AG04449 (cell line): ENCODE measurements at places on chromosomes 7 and 10.

GRCh38 chr10:73731588-73732375 lies 12.4 kb upstream of the SEC24C start:
- no peak for DNase-seq

DNA sequence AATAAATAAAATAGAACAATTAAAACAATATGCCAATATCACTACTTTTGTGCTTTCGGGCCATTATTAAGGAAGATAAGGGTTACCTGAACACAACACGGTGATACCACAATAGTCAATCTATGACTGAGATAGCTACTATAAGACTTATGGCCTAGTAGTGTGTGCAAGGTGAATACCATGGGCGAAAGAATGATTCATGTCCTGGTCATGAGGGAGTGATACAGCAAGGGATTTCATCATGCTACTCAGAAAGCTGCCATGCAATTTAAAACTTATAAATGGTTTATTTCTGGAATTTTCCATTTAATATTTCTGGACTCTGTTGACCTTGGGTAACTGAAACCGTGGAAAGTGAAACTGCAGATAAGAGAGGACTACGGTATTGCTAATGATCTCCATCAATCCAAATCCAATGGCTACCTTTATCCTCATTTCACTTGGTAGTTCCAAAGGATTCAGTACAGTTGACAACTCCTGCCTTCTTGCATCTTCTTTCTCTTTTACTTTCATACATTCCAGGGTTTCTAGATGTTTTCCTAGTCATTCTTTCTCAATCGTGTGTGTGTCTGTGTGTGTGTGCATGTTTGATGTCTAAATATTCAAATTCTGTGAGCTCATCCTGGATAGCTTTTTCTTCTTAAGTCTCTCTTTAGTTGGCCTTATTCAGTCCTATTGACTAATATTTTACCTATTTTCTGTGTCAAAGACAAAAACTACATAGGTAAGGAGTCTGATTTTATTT lies 100.5 kb upstream of the MAGI2 start:
- peak; percentile 16 for DNase-seq

DNA sequence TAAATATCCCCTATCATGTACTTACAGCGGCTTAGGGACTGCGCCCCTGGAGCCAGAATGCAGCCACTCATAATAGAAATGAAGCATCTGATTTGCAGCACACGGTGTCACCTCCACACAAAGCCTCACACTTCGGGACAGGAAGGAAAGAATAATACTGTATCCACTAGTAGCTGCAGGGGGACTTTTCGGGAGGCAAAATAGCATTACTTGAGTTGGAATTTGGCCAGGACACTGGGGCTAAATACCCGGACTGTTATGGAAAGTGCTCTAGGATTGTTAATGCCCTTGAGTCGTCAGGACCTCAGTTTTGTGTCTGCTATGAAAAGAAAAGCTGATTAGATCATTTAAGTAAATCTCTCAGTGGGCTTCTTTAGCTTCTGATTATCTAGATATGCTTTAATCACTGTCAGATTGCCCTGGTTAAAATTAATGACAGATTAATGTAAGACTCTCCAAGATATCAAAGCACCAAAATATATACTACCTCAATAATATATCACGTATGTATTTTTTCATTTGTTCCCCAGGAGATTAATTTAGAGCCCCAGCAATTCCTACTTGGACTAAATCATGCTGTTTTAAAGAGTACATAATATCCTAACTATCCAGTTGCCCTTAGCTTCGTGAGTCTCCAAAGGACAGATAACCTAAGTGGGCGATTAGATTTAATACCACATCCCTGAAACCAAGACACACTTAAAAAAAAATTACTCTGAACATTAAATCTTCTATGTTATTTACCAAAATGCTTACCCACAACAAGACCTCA lies 173.0 kb upstream of the NEBL start:
- DNase-seq, result no peak

- no peak for DNase-seq
These were observed 29.0 kb downstream of the CUL1 start for GRCh38 chr7:148727501-148728278.

- no peak for DNase-seq
These were observed 13.5 kb upstream of the MSRB2 start for GRCh38 chr10:23081891-23082290.

GRCh38 chr7:127959770-127960169 lies 71.5 kb downstream of the LRRC4 start:
- DNase-seq, result no peak

GRCh38 chr7:87635921-87636320 lies 7.7 kb downstream of the RUNDC3B start:
- no peak for DNase-seq

GRCh38 chr7:143041346-143041745 lies 10.8 kb upstream of the OR6V1 start:
- no peak for DNase-seq

- peak; percentile 85 for DNase-seq
These were observed 125.8 kb downstream of the DOCK4 start for GRCh38 chr7:112080441-112080840.

DNA sequence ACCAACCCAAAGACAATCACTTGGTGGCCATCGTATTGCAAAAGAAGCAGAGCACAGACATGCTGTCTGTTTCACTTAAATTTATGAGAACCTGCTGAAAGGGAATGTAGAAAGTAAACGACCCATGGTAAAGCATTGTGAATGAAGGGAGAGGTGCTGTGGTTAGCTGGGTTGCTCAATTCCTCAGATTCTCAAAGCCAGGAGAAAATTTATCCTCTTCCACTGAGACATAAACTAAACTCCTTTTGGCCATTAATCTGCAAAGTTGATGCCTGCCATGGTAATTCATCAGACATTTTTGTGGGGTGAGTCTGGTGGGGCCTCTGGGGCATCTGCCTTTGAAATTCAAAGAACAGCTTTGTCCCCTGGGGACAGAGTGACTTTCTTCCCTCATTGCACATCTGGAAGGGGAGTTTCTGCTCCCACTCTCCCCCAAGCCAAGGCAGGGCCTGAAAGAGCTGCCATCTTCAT lies 951.0 kb downstream of the LRMDA start:
- DNase-seq, result peak; percentile 65

- DNase-seq, result no peak
These were observed 1.2 kb downstream of the SUV39H2 start for GRCh38 chr10:14879928-14880193.

DNA sequence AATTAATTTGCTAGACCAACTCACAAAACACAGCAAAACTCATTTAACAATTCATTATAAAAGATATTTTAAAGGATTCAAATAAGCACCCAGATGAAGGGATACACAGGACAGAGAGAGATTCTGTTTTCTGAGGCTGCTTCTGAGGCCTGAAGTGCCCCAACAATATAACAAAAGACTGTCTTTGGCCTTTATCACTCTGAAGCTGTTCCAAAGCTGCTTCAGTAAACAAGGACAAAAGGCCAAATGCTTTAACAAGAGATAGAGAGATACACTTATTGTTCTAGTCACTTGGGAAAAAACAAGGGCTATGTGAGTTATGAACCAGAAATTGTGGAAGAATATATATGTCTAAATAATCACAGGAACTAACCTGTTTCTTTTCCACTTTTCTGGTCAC lies 223.7 kb downstream of the CXCL12 start:
- DNase-seq, result no peak

DNA sequence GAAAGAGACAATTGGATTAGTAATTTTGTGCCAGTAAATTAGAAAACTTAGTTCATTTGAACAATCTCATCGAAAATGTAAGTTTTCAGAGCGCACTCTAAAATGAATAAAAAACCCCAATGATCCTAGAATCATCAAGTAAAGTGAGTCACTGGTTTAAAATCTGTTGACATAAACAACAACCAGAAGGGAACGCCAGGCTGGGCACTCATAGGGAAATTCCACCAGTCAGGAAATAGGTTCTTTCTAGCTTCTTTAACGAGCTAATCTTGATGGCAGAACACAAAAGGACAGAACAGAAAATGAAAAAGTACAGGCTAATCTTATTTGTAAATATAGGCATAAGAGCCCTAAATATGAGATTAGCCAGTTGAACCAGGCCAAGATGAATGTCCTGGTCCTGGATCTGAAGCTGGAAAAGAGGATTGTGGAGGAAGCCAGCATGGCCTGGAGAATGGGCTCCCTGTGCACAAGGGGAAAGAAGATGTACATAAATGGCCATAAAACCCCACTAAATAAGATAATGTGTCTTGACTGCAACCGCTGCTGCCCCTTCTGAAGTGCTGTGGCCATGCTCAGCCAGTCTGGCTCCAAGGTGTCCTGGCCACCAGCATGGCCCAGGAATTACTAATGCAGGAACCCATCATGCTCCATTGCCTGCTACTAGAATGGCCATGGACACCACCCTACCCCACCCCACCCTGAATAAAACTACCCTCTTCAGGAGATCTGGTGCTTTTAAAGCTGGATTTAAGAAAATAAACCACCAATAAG lies 114.0 kb downstream of the WDFY4 start:
- DNase-seq, result no peak

DNA sequence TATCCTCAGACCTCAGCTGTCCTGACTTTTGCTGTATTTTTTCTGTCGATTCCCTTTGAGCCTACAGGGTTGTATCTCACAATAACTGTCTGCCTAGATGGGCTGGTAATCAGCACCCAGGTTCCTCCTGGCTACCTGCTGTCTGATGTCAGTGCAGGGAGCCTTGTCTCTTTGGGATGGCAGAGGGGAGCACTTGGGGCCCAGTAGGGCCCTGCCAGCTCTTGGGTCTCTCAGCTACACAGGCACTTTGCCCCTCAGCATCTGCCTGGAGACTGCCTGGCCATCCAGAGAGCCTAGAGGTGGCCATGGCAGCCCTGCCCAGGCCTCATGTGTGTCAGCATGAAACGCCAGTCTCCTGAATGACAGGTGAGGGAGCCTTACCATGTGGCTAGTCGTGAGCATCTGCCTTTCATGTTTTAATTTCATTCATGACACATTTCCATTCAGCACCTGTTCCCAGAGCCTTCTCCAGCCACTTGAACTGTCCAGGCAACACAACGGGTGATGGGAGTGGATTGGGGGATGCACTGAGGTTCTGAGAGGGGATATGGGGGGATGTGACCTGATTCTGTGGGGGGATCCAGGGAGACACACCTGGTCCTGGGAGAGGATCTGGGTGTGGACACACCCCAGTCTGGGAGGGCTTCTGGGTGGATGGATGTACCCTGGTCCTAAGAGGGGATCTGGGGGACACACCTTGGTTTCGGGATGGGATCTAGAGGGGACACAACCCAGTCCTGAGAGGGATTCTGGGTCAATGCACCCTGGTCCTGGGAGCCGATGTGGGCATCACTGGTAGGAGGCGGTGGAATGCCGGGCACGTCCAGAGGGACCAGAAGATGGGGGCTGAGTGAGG lies 21.9 kb downstream of the ADCY1 start:
- no peak for DNase-seq

- DNase-seq, result no peak
These were observed 168.2 kb downstream of the NRF1 start for GRCh38 chr7:129779602-129780256.

DNA sequence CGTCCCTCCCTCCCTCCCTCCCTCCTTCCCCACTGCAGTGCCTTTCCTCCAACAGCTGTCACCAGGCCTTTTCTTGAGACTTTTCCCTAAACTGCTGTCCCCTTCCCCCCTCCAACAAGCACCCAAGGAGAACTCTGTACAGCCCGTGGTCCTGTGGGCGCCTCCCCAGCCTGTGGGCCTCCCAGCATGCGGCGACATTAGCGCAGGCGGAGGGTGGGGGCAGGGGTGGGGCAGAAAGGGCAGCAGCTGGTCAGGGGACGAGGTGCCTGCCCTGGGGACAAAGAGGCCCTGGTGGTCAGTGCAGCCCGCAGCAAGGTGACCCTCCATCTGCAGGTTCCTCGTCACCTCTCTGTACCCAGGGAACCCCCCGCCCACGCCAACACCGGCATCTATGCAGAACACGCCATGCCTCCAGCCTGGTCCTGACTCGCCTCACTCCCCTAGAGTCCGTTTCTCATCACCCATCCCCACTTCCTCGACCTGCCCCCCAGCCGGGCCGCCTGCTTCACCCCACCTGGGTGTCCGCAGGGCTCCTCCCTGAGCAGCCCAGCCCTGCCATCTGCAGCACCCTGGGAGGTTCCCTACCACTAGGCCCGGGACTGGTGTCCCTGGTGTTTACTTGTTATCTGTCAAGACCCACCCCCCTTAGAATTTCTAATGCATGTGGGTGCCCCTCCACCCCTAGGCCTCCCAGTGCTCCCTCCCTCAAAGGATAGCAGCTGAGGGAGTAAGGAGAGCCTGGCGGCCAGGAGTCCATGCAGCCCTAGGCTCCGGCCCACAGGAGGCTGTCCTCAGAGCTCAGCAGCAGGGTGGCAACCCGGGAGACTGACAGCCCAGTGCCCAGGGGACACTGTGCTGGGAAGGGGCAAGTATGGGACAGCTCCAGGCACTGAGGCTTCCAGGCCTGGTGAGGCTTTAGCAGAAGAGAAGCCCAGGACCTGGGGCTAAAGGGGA lies 147.8 kb downstream of the ARHGAP22 start:
- DNase-seq, result no peak

GRCh38 chr10:46171661-46172060 lies 115.1 kb upstream of the ANTXRL start:
- DNase-seq, result no peak

- no peak for DNase-seq
These were observed 4.3 kb downstream of the PFKP start for GRCh38 chr10:3071405-3072198.

DNA sequence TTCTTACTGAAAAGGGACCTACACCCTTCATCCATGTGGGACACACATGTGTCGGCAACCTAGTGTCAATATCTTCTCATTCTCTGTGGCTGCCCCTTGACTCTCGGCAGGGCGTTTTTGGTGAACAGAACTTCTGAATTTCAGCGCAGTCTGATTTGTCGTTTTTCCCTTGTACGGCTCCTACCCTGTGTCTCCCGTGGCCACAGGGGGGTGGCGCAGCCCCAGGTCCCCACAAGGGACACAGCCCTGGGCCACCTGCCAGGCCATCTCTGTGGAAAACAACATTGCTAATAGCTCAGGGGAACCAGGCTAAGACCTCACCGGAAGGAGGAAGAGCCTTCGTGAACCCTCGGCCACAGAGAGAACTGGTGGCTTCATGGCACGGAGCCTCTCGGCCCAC lies 53.1 kb upstream of the NKX6-2 start:
- DNase-seq, result no peak

DNA sequence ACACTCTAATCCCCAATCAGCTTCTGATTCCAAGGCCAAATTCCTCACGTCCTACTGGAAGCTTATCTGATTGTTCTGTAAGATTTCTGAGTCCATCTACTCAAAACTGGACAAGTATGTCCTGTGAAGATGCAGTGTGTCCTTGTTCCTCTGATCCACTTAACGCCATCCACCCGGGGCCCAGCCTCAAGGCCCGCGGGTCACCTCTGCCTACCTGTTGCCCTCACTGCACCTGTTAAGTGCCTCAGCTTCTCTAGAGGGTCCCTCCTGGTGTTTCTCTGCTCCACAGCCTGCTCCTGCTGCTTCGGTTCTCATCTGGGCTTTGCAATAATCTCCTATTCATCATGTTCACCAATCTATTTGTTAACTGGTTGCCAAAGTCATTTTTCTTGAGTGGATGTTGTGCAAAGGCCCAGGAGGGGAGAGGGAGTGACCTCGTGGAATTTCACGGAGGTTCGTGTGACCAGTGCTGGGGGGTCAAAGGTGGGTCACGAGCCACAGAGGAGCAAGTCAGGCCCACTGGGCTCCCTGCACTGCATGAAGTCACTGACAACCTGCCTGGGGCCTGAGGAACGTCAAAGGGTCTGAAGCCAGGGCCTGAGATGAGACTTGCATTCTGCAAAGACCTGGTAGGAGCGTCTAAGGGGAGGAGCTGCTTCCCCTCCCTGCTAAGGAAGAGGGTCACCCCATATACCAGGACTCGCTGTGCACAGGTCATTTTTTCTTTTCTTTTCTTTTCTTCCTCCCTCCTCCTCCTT lies 338.1 kb downstream of the WDR37 start:
- DNase-seq, result no peak
